ENCODE measurements at places on chromosomes 13 and 19.

GRCh38 chr19:16164222-16164890 lies 9.0 kb downstream of the CIB3 start:
- no peak for DNase-seq

GRCh38 chr19:6767357-6768235 lies at the start of gene SH2D3A:
Gene SH2D3A (minus strand): TSS chr19:6767435. CDS start chr19:6763748, 3,687 bp downstream.
- DNase-seq, result peak; percentile 87

- DNase-seq, result no peak
These were observed 214.7 kb downstream of the POSTN start for GRCh38 chr13:37383856-37384370.

- no peak for DNase-seq
These were observed 7.5 kb downstream of the KLF16 start for GRCh38 chr19:1855828-1856255.

DNA sequence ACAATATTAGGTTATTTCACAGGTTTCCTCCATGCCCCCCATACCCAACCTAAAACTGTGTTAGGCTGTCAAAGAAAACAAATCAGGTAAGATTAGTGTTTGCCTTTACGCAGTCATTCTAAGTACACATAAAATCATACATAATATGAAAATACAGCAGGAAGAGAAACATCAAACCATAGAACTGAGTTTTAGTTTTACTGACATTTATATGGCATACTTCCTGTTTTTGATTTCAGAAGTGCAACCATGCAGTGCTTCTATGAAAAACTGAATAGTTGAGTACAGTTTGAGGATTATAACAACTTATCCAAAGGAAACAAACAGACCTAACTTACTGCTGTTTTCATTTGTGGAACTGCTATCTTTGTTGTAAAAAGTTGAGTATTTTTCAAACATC lies 91.3 kb downstream of the KCNRG start:
- DNase-seq, result no peak

DNA sequence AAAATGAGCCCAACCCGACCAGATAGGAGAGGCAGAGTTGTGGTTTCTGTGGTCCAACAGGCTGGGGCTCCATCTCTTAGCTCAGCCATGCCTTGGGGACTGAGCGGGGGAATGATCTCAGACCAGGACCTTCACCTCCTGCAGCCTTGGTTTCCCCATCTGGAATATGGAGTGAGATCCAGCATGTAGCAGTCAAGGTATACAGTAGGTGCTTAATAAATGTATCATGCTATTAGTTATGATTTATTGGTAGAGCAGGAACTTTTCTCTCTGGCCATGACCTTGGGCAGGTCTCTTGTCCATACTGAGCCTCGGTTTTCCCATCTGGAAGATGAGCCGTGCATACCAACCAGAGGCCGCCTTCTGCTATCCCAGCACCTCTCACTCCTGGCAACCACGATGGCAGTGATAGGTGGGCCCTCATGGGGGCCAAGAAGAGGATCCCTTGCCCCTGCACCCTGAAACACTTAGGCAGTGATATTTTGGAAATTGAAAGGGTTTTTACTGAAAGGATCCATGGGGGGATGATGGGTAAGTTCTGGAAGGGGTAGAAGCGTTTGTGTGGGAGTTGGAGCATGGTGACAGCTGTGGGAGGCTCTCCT lies 9.1 kb downstream of the TM6SF2 start:
- DNase-seq, result no peak

Measured in activated T-helper 1 cell treated with anti-CD3 and anti-CD28 coated beads, Interleukin-2, amount 50 U/mL, for 16 hours (primary cell).